GM12878 (cell line): ENCODE measurements at places on chromosomes 4 and X.

- no peak for DNase-seq
Observed at GRCh38 chrX:43140582-43140981, 362.6 kb upstream of the PPP1R2C start.

DNA sequence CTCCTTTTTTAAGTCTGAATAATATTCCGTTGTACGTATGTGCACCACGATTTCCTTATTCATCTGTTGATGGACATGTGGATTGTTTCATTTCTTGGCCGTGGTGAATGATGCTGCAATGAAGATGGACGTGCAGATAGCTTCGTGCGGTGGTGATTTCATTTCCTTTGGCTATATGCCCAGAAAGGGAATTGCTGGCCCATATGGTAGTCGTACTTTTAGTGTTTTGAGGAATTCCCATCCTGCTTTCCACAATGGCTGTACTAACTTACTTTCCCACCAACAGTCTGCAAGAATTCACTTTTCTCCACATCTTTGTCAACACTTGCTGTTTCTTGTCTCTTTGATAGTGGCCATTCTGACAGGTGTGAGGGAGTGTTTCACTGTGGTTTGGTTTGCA lies 12.8 kb downstream of the ZFP42 start:
- DNase-seq: no peak

DNA sequence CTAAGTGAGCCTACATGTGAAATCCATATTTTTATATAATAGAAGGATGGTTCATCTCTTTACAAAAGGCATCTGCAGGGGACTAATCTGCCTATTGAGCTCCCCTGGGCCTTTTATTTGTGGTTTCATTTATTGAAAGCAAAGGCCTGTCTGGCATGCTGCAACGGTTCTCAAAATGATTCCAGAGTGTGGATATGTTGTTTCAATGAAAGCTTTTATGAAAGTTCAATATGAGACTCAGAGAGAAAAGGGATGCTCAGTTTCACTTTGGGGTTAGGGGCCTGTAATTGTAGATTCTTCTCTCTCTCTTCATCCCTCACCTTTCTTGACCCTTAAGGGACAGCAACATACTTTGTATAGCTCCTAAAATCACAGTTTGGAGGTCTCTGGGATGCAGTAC lies 204.2 kb upstream of the CASK start:
- DNase-seq: no peak

- DNase-seq: no peak
Observed at GRCh38 chr4:8071766-8072165, 86.8 kb downstream of the ABLIM2 start.

DNA sequence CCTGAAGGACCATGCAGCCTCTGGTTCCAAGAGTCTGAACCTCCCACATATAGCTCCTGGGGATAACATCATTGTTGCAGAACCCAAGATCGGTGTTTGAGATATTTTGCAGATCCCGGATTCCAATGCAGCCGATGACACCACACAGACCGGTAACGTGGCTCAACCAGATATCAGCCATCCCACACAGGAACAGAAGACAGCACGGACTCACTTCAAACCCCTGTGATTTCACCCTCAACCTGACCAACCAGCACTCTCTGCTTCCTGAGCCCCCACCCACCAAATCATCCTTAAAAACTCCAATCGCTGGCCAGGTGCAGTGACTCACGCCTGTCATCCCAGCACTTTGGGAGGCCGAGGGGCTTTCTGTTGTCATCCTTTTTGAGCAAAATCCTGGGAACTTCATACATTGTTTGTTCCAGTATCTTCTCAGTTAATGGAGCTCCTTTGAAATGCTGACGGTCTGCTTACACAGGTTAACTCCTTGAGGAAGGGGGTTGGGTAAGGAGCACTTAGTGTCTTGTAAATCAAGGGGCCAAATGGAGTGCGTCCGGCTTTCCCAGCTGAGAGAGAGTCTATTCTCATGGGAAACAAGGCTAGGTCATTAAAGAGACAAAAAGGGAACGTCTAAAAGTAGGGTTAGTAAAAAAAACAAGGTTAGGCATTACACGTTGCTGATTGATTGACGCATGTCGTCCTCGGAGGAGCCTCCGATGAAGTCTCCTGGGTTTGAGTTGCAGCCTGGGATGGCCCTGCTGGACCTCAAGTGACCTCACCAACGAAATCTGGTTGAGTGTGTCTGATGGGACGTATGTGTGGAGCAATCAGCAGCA lies 230.4 kb downstream of the CRLF2 start:
- DNase-seq: no peak

- DNase-seq: no peak
Observed at GRCh38 chr4:66885501-66886165, 659.7 kb downstream of the CENPC start.

- no peak for DNase-seq
Observed at GRCh38 chrX:2495595-2495994, 5.2 kb downstream of the DHRSX start.
